NCI-H1694 (cell line): ENCODE measurements at places on chromosomes 1 and 21.

GRCh38 chr21:46161633-46162592 is 6.5 kb upstream of the FTCD start:
- DNase-seq: no peak

GRCh38 chr1:204152310-204153044 is 633 bp upstream of the ETNK2 start:
- DNase-seq: no peak

DNA sequence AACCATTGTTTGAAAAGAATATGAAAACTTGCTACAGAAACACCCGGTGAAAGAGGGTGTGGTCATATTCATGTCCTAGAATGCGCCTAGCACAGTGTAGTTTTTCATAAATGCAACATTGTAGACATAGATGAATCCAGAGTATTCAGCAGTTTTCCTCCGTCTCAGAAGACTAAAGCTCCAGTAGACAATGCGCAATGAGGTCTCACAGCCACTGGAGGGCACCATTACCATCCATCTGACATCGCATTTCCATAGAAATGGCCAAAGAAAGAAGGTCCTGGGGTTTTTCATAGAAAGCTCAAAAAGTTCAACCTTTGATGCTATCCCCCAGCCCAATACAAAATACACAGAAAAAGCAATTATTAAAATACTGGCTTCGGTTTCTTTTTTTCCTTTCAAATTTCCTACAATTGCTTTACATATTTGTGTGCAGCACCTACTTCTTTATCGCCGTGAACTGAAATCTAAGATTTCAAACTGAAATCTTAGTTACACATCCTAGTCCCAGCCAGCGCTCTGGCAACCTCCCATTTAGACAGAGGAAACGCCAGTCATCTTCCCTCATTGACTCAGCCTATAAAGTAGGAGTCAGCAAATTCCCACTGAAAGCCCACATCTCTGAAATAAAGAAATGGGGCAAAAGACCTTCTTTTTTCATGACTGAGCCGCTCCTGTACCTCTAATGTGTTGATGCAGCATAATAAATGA is 3.9 kb upstream of the CD58 start:
- peak; percentile 78 for DNase-seq

DNA sequence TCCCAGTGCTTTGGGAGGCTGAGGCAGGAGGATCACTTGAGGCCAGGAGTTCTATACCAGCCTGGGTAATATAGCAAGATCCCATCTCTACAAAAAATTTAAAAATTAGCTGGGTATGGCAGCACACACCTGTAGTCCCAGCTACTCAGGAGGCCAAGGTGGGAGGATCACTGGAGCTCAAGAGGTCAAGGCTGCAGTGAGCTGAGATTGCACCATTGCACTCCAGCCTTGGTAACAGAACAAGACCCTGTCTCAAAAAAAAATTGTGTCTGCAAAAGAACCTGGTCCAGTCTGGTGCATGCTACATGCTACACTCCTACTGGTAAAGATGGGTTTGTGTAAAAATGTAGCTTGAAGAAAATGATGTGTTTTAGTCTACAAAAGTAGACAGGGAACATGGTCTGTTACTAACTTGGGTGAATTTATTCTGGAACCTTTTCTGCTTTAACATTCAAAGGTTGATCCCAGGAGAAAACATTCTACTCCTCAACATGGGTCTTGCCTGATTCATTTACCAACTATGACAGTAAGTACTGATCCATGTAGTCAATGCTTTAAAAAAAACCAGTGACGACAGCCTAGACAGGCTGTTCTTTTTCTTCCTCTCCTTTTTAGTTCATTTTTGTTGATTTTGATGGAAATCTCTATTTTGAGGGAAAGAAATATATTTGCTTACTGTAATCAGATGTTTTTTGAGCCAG is 32.7 kb upstream of the ENAH start:
- DNase-seq: no peak

DNA sequence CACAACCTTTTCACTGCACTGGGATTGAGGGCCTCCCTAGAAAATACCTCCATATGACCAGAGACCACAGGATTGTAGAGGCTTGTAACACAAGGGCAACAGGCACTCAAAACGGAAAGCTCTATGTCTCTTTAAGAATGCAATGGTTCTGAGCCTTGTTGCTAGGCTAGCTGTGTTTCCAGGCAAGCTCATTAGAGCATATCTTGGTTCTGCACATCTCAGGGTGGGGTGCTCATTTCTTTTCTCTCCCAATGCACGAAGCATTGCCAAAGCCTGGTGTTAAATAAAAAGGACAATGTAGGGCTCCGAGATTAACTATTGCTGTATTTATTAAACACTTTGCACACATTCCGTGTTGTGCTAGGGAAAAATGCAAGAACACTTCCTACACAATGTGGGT is 315.9 kb downstream of the PRDM2 start:
- DNase-seq: no peak

DNA sequence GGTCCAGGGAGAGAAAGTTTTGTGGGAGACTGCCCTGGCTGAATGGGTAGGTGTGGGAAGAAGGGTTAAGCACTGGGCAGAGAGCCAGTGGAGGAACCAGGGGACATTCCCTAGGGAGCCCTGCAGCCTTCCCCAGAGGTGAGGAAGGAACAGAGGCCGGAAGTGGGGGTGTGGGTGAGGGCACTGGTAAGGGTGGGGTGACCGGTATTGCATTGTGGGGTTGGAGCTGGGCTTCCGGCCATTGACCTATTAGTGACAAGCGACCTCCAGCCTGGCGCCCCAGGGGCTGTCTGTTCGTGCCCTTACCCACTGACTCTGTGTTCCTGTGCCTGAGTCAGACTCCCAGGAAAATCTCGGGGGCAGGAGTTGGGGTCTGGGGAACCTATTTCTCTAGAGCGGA is 3.5 kb upstream of the TSPAN1 start:
- no peak for DNase-seq

GRCh38 chr1:232194424-232194823 is 435.5 kb downstream of the SIPA1L2 start:
- no peak for DNase-seq
